ENCODE measurements at places on chromosomes 3 and 15.

DNA sequence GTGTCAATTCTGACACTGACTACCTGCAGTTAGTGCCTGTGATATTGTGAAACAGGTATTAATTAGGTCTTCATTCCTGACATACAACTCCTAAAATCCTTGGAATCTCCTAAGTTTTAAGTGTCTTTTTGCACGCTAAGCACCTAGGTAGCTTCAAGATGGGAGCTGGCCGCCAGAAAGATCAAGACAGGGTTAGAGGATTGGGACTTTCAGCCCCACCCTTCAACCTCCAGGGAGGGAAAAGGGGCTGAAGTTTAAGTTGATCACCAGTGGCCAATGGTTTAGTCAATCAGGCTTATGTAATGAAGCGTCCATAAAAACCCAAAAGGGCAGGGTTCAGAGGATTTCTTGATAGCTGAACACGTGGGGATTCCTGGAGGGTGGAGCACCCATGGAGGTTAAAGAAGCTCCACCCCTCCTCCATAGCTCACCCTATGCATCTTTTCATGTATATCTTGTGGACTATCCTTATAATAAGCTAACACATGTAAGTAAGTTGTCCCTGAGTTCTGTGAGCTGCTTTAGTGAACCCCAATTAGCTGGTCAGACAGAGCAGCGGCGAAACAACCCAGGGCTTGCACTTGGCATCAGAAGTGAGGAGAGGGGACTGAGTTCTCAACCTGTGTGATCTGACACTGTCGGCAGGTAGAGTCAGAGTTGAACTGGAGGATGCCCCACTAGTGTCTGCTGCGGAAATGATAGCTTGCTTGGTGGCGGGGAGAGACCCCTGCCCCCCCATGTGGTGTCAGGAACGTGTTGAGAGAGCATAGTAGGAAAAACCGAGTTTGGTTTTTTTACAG is 12.8 kb upstream of the SRP14 start:
- no peak for DNase-seq

DNA sequence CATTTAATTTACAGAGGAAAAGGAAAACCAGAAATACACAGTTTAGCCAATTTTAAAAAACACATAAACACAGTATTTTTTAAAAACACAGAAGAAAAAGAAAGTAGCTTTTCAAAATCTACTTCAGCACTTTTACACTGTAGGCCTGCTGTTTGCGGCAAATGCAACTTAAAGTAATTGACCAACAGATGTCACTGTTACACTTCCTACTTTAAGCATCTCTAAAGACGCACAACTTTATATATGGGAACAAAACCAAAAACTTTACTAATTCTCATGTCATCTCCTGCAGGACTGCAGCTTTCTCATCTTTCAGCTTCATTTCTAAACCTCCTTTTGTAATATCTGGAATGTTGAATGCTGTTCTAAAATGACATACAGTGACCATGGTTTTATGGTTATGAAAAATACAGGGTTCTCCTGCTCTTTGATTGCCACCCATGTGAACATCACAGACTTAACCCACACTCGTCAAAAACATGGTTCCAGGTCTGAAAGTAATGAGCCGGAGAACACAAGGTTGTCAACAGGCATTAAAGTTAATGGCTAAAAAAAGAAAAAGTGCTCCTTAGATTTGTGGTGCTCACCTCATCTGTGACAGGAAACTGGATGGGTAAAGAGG is 107.9 kb downstream of the FMN1 start:
- DNase-seq, result no peak

DNA sequence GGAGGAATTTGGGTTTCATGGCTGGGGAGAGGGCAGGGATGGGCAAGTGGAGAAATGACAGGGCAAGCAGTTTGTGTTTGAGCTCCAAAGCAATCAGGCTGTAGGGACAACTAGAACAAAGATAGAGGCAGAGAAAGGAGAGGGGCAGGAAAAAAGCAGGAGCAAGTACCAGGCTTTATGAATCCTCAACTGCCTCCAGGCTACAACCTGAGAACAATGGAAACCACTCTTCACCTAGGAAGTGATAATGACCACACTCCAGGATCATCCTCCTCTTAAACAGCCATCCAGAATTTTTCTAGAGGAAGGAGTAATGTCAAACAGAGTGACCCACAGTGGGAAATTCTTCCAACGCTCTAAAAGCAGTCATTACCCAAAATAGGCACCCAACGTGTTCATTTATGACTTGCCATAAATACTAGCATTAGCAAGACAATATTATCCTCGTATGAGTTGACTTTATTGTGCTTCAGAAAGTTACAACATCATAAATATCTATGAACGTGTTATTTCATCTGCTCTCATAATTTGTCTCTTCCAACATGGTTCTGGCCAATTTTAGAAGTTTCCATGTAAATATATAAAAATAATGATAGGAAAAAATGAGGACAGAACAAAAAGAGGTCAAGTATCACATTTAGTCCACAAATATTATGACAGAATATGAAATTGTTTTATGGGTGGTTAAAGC is 50.5 kb downstream of the TNFAIP8L3 start:
- DNase-seq, result no peak

DNA sequence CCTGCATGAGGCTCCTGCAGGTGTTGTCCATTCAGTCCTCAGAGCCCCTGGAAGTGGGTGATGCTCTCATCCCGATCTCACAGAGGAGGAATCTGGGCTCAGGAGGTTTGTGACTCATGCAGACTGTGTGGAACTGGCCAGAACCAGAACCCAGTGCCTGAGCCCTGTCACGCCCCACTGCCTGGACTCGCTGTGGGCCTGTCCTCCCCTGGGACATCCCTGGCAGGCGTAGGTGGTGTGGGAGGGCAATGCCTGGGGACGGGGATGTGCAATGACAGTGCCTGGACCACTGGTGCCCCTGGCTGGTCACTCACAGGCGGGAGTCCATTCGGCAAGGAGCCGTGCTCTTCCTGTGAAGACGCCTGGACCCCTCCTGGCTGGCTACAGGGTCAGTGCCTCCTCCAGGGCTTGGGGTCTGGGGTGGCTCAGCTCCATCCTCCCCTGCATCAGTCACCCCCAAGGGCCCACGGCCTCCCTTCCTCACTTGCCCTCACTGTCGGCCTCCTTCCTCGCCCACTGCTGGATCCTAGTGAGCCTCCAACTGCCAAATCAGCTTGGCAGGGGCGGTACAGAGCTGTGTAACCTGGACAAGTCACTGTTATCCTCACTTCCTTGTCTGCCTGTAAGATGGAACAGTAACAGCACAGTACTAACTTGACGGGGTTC is 14.9 kb downstream of the PSTPIP1 start:
- no peak for DNase-seq

DNA sequence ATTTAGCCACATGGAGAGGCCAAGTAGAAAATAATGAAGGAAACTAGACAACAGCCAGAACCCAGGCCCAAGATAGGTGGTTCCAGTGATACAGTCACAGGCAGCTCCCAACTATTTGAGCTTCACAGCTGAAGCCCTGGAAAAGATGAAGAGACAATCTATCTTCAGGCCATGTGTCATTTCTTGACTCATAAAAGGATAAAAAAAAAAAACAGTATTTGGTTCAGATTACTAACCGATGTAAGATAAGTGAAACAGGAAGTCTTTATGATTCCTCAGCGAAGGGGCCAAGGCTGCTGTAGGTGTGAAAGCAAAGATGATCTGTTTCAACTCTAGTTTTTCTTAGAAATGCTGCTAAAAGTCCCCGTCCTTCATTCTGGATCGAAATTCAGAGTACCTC is 394.6 kb downstream of the ZNF385D start:
- DNase-seq, result no peak

DNA sequence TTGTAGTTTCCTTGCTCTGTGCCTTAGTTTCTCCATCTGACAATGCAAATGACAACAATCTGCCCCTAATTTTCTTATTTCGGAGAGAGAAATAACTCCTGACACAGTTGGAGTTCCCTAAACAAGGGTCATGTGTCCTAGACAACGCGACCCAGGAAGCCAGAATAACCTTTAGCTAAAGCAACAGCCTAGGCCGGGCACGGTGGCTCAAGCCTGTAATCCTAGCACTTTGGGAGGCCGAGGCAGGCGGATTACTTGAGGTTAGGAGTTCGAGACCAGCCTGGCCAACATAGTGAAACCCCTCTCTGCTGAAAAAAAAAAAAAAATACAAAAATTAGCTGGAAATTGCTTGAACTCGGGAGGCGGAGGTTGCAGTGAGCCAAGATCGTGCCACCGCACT is 49.9 kb downstream of the MCF2L2 start:
- no peak for DNase-seq

DNA sequence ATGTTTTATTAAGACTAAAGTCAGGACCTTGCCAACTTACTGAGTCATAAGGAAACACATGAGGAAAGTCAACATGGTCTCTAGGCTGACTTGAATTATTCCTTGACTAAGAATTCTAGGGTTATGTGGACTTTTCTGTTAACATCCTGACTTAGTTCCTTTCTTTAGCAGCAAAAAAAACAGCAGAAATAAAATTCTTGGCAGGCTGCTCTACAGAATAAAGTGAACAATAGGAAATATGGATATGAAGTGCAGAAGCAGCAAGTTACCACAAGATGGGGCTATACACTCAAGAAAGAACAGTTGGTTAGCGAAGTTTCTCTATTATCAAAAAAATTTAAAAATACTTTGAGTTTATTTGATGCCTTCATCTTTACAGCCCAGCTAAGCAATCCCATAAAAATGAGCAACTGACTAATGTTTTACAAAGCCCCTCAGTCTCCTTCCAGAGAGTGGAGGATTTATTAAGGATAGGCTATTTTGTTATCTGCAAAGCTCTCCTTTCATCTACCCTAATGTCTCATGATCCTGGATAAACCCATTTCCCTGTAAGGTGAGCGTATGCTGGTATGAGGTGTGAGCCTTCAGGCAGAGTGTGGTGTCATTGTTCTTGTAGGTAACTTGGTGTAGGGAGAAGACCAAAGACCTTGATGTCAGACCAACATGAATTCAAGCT is 23.1 kb upstream of the MCCC1 start:
- no peak for DNase-seq
